ENCODE measurements at places on chromosomes 4 and X.

GRCh38 chr4:40721730-40722171 is 28.0 kb upstream of the NSUN7 start:
- no peak for DNase-seq

DNA sequence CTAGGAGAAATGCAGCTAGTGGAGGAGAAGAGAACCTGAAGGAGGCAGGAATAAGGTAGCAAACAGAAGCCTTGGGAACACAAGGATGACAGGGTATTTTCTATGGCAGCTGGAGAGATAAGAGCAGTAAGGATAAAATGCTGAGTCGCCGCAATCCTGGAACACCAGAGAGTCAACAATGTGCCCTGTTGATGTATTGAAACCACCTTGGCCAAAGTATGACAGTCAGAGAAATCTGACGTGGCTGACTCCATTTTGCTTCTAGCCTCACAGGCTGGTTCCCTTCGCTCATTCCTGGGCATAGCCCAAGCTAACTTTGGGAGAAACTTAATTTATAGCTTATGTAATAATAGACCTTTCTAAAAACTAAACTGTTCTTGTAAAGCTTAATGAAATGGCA is 56.6 kb upstream of the C4orf54 start:
- DNase-seq, result no peak

GRCh38 chr4:16573739-16574138 is 324.7 kb downstream of the LDB2 start:
- no peak for DNase-seq

GRCh38 chr4:15235135-15235534 is 192.7 kb upstream of the C1QTNF7 start:
- DNase-seq, result no peak

DNA sequence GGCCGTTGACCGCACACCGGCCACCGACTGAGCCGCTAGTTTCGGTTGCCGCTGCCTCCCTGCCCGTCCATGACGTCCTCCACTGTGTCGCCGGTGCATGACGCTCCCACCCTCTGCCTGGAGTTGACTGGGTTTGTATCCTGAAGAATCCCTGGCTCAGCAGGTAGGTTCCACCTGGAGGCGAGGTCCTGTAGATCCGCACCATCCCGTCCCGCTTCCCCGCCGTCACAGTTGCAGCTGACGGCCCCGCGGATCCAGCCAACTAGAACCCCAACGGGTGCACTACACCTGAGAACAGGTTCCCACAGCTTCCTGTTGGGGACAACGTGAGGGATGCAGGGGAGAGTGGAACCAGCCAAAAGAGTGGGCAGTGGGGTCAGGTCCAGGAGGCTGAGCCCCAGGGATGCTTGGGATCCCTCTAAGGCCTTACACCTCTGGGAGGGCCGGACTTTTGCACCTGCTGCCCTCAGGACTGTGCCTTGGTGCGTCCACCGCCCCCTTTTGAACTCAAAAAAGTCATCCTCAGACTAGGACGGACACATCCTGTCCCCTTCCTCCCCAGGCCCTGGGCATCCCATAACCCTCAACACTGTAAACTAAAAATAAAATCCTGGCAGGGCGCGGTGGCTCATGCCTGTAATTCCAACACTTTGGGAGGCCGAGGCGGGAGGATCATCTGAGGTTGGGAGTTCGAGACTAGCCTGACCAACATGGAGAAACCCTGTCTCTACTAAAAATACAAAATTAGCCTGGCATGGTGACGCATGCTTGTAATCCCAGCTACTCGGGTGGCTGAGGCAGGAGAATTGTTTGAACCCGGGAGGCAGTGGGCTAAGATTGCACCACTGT is 1.1 kb upstream of the SLBP start:
- DNase-seq, result no peak

GRCh38 chrX:107450823-107451509 is 1.5 kb downstream of the FRMPD3 start:
- DNase-seq, result peak; percentile 83

- DNase-seq, result no peak
These were observed 62.5 kb downstream of the PAQR3 start for GRCh38 chr4:78876568-78877320.

- DNase-seq, result no peak
These were observed 494.5 kb downstream of the CFAP47 start for GRCh38 chrX:36414056-36414455.

DNA sequence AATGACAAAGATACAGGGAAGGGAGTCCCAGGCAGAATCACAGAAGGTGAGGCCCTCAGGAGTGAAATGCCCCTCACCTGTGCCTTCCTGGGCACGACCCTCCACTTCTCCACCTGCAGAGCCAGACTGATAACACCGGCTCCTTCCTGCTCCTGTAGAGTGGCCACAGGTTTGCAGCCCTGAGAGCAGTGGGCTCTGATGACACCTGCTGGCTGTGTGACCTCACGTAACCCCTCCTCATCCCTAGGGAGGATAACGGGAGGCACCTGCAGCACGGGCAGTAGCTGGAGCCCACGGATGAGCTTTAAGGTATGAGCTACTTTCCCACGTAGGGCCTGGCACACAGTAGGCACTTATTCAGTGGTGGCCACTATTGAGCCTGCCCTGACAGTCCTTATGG is 25.5 kb upstream of the MAN2B2 start:
- no peak for DNase-seq

DNA sequence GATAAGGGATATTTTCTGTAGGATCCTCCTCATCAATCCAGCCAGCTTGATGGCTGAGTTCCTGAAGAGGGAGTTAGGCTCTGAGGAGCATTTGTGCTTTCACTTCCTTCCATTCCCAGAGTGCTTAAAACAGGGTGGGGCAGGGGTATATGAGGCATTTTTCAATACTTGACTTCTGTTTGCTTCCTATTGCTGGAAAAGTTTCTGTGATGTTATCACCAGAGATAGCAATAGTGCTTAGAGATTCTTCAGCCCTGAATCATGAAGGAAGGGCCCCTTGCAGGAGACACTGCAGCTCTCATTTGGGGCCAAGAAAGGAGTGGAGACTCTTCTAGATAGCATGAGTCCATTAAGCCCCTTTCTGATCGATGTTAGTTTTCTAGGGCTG is 166.7 kb upstream of the RPS6KA3 start:
- no peak for DNase-seq

GRCh38 chrX:17214962-17215361 is 160.0 kb upstream of the NHS start:
- DNase-seq, result no peak

DNA sequence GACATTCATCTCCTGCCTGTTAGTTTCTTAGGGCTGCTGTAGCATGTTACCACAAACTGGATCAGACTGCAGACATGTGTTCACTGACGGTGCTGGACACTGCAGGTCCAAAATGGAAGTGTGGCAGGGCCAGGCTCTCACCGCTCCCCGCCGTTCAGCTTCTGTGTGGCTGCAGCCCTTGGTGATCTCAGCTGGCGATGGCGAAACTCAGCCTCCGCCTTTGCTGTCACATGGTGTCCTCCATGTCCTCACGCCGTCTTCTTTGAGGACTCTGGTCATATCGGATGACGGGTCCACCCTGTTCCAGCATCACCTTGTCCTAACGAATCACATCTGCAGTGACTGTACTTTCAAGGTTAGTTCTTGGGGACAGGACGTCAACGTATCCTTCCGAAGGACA is 25.9 kb upstream of the HELT start:
- no peak for DNase-seq

GRCh38 chrX:111200327-111200726 is 70.0 kb downstream of the CAPN6 start:
- DNase-seq, result no peak

- DNase-seq, result no peak
These were observed 56.9 kb upstream of the PRPS1 start for GRCh38 chrX:107571296-107571998.

DNA sequence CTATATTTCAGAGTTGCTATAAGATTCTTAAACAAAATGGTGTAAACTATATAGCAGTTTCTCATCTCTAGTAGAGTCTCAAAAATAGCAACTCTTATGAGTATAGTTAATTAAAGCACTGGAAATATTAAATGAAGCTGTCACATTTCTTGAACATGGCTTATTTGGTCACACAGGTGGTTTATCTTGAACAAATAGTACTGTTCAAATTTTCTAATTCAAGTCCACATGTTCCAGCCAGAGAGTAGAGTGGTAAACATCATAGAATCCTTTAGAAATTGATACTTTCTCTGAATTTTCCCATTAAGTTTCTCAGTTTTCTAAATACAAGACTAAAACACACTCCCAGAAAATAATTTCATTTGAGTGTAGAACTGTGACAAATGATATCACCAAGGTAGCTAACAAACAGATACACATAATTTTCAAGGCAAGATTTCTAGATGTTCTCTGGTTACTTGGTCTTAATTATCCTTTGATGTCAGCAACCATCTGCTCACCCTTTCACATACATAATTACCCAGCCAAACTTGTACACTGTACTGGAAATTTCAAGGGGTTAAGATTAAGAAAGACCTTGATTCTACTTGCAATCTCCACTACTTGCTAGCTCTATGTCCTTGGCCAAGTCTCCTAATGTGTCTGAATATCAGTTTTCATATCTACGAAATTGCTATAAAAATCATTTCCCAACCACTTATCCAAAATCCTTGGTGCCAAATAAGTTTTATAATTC is 24.3 kb upstream of the PAK3 start:
- peak; percentile 16 for DNase-seq

DNA sequence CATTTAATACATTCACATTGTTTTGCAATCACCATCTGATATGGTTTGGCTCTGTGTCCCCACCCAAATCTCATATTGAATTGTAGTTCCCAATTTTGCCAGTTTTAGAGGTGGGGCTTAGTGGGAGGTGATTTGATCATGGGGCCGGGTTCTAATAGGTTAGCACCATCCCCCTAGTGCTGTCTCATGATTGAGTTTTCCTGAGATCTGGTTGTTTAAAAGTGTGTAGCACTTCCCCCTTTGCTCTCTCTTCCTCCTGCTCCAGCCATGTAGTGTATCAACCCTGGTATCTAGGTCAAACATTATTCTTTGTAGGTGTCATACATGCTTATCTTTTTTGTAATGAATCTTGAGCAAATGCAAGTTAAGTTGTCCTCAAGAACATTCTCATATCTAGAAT is 83.3 kb upstream of the KIT start:
- DNase-seq, result no peak

GRCh38 chr4:82643994-82644733 is 82.4 kb upstream of the TMEM150C start:
- DNase-seq, result no peak

- no peak for DNase-seq
These were observed 26.9 kb upstream of the BBS12 start for GRCh38 chr4:122705547-122706117.

GRCh38 chrX:49163555-49164419 is 1.2 kb downstream of the MAGIX start:
- DNase-seq, result peak; percentile 66

GRCh38 chr4:67234296-67234695 is 311.0 kb downstream of the CENPC start:
- DNase-seq, result no peak

- DNase-seq, result no peak
These were observed 217.9 kb upstream of the AFF2 start for GRCh38 chrX:148282504-148282903.

DNA sequence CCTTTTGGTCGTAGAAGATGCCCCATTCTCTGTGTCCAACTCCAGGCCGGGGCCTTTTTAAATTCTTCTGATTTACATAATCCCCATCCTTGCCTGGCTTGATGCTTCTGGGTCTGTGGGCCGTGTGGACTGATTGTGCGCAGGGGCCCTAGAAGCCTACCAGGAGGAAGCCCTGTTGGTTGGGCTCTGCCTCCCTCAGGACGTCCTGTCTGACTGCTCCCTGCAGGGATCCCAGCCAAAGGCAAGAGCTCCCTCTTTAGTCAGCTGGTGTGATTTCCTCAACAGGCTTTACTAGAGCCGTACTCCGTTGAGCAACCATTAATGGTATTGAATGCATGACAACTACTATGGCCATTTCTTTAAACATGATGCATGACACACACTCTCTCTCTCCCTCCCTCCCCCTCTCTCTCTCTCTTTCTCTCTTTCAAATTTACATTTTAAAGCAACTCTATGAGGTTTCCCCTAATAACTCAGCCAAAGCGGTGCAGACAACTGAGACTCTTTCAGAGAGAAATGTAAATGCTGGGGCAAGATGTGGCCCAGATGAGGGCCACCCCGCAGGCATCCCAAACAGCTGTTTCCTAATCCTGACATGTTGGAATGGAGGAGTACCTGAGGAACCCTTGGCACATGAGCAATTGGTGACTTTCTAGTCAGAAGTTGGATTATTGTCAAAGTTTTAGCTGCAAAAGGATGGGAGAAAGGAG is 117.3 kb downstream of the DRD5 start:
- no peak for DNase-seq
